GM12865 (cell line): ENCODE measurements at places on chromosomes 3 and 15.

- no peak for DNase-seq
These were observed 392.3 kb upstream of the GRM7 start for GRCh38 chr3:6468589-6468988.

- DNase-seq = peak; percentile 73
These were observed 24.3 kb downstream of the ARHGAP11B start for GRCh38 chr15:30650012-30650929.

DNA sequence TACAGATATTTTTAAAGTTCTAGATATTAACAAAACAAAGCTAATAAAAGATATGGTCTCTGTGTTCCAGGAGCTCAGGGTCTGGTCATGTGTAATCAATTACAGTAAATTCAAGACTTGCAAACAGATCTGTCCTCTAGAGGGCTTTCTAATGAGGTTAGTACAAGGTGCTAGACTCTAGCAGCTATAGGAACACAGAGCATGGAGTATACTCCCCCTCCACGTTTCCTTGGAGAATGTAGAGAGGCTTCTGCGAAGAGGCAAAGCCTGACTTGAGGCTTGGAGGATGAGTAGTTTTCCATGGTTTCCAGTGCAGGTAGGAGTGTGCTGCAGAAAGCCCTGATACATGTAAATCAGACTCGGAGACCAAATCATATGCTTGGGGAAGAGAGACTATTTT is 32.7 kb upstream of the DLG1 start:
- peak; percentile 18 for DNase-seq

GRCh38 chr3:156513619-156514018 is 41.3 kb downstream of the SSR3 start:
- no peak for DNase-seq

DNA sequence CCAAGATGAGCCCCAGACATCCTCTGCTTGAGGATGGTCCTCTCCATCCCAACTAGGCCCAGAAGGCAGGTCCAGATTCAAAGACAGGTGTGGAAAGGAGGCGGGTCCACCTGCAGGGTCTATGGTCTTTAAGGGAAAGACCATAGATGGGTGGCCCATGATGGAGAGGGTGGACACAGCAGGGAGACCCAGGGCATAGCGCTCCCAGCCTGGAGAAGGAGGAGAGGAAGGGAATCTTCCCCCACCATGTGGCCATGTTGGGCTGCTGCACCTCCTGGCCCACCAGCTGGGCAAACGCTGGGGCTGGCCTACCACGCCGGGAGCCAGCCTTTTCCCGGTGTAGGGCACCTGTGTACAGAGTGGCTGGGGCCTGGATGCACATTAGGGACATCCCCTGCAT is 265.2 kb upstream of the TLE3 start:
- peak; percentile 13 for DNase-seq
